ENCODE measurements at places on chromosomes 7 and 10.
A peak's percentile ranks its signal among the peaks of the same experiment; 100 is the strongest.

DNA sequence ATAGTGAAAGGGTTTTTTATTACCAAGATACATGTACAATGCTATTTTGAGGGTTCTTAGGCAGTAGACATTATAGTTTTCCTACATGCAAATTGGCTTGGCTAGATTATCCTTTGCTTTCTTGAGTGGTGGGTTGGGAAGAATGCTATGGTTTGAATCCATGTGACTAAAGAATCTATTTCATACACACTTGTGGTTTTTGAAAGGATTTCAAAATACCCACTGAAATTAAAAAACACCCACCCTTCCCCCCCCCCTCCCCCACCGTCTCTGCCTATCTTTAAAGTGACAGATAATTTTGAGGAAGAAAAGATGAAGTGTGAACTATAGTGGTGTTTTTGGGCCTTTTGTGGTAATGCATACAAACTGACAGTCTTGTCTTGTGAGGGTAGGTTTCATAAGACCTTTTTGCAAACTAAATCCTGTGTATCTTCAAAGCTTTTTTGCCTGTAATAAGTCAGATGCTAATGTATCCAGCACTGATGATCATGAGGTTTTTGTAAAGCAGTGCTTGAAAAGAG lies 90.9 kb downstream of the TPST1 start:
- no peak for DNase-seq

GRCh38 chr7:140928491-140929309 lies 4.0 kb upstream of the BRAF start:
- no peak for DNase-seq

DNA sequence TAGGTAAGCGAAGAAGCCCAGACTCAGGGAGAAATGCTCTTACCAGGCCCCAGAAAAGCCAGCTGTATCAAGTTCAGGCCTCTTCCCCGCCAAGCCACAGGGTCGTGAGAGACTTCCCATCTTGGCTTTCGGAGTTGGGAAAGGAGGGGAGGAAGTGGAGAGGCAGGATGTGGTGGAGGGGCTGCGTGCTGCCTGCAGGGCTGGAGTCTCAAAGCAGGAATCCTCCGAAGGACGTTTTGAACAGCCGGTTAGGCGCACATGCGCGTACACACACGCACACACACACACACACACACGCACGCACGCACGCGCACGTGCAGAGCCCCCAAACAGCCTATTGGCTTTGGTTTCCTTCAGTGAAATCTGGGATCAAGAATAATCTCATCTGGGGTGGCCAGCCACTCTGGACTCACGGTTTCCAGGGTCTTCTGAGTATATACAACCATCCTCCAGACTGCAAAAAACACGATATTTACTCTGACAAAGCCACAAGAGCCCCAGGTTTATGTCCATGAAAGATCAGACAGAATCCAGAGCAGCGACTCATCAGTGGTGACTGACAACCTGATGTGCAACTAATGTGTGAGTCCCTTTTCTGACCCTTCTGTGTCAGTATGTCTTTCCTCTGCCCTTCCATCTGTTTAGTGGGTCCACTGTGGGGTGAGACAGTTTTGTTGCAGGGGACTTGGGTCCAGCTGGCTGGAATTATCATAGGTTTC lies 115.0 kb upstream of the ZNF438 start:
- no peak for DNase-seq

DNA sequence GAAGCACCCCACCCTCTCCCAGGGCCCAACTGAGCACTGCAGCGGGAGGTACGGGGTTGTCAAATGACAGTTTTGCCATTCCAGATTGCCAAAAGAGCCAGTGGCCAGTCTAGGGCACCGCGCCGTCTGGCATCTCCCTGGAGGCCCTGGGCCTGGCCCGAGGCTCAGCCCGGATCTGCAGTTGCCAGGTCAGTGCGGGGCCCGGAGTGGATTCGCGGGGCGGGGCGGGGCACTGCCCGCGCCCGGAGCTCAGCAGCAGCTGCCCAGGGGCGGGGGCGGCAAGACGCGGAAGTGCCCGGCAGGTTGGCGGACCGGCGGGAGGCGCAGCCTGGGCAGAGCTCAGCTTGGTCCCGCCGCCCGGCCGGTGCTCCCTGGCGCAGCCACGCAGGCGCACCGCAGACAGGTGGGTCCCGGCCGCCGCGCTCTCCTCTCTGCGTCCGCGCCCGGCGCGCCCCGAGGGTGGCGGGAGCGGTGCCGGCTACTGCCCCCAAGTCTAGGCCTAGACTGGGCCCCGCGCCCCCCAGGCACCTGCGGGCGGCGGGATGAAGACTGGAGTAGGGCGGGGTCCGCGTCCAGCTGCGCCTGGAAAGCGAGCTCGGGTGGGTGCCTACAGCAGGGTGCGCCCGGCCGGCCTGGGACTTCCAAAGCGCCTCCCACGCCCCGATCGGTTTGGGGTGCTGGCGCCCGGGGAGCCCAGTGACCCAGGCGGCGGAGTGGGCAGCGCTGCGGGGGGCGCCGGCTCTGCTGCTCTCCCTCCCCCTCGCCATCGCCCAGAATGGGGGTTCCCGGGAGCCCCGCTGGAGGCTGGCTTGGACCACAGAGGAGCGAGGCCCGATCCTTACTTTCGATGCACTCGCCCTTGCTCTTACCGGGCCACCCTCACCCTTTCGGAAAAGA lies at the start of gene IRF5:
IRF5 (plus strand) TSS at position 281 of the 897 bp plus-strand sequence. CDS start 4,155 bp downstream, outside the sequence.
- DNase-seq = no peak

DNA sequence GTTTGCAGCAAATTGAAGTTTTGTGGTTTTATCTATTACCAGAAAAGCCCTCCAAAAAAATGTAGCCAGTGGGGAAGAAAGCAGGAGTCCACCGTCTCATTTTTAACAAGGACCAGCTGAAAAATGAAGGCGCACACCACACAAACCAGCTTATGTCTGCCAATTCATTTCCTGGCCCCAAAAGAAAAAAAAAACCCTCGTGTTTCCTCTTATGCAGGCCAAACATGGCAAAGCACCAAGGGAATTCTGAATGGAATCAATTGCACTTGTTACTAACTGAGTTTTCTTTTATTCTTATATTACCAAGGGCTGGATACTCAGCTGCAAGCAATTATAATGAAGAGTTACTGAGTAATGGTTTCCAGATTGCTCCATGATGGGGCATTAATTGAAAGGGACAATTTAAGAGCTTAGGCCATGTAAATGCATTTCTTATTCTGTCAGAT lies 428.3 kb upstream of the NPVF start:
- peak; percentile 28 for DNase-seq

DNA sequence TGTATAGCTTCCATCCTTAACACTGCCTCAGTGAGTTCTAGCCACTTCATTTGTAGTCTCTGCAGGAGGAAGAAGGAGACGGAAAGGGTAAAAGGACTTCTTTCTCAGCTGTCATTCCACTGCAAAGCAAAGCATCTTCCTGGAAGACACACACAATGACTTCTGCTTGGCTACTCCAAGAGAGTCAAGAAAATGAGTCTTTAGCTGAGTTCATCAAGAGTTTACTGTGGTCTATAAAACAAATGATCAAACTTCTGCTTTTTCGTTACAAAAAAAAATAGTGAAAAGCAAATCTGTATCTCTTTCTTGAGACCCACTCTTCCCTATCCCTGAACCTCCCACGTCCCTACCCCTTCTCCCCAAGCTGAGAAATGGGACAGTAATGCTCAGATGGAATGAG lies 205.0 kb upstream of the AHR start:
- DNase-seq = no peak

DNA sequence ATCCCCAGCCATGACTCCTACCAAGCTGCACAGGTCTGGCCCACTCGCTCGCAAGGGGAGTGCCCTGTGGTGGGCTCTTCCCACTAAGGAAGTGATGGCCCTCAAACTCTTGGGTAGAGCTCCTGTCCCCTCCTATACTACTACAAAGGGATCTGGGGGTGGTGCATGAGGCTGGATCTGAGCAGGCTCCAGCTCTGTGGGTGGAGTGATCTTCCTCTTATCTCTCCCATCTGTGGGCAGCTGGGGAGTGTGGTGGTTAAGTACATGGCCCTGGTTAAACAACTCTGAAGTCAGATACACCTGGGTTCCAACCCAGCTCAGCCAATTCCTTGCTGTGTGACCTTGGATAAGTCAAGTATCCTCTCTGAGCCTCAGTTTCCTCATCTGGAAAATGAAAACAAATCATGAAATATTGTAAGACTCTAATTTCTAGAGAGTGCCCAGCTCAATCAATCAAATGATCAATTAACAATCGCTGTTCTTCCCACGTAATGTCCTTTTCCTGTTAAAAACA lies 17.4 kb downstream of the DDIT4 start:
- DNase-seq = no peak

- peak; percentile 33 for DNase-seq
Measured at GRCh38 chr10:79195091-79195923, 126.5 kb downstream of the ZMIZ1 start.

DNA sequence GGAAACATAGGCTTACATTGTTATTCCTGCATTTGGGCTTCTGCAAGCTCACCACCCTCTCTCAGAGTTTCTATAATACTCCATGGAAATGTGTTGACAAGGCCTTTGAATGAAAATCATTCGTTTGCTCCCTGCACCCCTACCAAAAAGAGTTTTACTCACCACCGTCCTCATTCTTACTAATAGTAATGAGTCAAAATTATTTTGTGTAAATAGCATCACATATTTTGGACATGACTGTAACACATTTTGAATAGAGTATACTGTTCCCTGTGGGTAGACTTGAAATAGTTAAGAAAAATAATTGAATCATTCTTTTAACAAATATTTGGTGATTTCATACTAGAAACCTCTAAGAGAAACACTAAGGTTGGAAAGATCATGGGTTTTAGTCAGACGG lies 84.6 kb downstream of the AKAP9 start:
- DNase-seq = no peak

GRCh38 chr10:13048762-13049161 lies 47.2 kb upstream of the CCDC3 start:
- no peak for DNase-seq

- no peak for DNase-seq
Measured at GRCh38 chr7:140416560-140416959, 12.7 kb downstream of the RAB19 start.

DNA sequence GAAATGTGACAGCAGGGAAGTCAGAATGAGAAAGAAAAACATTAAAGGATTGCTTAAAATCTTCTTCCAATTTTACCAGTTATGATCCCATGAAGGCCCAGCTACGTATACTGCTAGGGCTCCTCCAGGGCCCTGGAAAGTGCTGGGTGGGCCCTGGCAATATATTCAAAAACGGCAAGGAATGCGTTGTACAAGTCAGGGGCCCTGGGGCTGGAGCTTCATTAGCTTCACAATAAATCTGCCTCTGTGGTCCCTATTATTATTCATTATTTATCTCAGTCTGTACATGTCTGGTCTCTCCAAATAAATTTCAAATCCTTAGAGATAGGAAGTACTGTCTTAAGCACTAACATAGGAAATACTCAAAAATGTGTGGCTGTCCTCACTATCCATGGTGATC lies 7.6 kb downstream of the JAZF1 start:
- DNase-seq = no peak

DNA sequence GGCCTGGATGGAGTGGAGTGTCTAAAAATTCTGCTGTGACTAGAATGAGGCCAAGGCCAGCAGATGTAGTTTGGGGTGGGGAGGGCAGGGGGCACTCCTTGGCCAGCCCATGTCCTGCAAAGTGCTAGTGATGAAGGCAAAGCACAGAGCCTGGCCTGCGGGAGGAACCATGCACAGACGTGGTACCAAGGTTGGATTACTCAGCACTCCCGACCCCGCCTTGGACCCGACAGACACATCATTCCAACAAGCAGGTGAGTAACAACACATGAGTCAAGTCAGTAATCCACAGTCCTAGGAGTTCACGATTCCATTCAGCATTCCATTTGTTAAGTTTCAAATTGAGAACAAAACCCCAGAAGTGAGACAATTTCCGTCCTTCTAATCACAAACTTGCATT lies 317.3 kb downstream of the TCERG1L start:
- DNase-seq = no peak

- no peak for DNase-seq
Measured at GRCh38 chr10:95280637-95281036, 10.2 kb downstream of the PDLIM1 start.

DNA sequence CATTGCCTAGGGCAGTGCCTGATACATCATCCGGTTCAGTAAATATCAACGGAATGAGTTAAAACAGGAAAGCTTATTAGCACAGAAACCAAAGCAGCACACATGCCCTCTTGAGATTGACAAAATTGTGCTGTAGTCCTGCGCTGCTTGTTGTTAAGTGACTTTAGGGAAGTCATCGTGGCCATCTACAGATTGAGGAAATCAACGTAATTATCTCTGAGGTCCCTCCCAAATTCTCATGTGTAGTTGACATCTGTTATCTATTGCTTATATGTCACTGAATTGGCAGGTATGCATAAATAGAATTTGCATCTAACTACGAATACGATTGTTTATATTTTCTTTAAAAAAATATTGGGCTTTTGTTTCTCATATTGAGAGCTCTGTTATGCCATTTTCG lies 3.5 kb upstream of the GNB2 start:
- DNase-seq = no peak

DNA sequence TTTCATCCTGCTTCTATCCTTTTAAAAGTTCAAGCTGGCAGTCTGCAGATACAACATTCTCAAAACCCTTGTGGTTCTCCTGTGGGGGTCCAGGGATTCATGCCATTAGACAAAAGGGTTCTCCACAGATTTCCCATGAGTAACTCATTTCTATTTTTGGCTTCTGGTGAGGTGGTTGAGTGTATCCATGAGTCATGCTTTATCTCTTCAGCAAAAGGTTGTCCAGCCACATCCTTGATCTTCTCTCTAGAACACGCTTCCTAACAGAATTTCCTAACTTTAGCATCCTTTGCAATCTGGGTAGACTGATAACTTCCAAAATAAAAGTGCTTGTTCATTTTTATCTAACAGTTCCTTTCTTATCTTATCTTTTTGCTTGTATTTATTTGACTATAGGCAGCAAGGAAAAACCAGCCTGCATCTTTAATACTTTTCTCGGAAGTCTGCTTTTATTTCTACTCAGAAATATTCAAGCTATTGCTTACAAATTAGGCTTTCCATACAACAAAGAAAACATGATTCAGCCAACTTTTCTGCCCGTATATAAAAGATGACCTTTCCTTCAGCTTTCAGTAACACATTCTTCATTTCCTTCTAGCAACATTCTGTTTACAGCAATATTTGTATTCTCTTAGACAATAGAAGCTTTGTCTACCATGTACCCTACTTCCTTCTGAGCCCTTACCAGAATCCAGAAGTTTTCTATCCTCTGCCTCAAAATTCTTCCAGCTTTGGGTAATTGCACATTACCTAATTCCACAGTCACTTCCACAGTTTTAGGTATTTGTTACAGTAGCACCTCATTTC lies 79.3 kb upstream of the IL6 start:
- DNase-seq = no peak
